ENCODE measurements at places on chromosomes 1 and 21.

- no peak for DNase-seq
Measured at GRCh38 chr1:92755541-92756461, 29.1 kb downstream of the EVI5 start.

DNA sequence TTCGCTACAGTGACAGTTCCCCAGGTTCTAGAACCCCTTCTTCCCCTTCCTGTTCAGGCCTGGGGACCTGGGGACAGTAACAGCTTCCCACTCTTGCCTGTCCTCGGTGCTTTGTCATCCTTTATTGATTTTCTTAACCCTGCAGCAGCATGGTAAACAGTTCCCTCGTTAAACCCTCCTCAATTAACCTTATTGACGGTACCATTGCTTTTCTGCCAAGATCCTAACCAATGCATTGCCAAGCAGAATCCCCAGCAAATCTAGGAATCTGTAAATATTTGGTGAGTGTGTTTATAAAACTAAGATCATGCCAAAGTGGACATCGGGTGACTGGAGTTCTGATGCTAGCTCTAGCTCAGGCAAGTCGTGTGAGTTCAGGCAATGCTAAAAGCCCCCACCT is 99.6 kb upstream of the KAZN start:
- no peak for DNase-seq

- DNase-seq: peak; percentile 26
Measured at GRCh38 chr1:1875932-1876331, 15.0 kb downstream of the GNB1 start.

- DNase-seq: peak; percentile 8
Measured at GRCh38 chr21:27802816-27803475, 836.1 kb upstream of the ADAMTS5 start.

- no peak for DNase-seq
Measured at GRCh38 chr1:79198832-79199231, 192.3 kb upstream of the ADGRL4 start.

- peak; percentile 30 for DNase-seq
Measured at GRCh38 chr1:66374561-66375111, 159.3 kb upstream of the SGIP1 start.

- no peak for DNase-seq
Measured at GRCh38 chr1:194870860-194871259, 1684.4 kb upstream of the B3GALT2 start.

- no peak for DNase-seq
Measured at GRCh38 chr1:202844935-202845334, 34.2 kb downstream of the PCAT6 start.

DNA sequence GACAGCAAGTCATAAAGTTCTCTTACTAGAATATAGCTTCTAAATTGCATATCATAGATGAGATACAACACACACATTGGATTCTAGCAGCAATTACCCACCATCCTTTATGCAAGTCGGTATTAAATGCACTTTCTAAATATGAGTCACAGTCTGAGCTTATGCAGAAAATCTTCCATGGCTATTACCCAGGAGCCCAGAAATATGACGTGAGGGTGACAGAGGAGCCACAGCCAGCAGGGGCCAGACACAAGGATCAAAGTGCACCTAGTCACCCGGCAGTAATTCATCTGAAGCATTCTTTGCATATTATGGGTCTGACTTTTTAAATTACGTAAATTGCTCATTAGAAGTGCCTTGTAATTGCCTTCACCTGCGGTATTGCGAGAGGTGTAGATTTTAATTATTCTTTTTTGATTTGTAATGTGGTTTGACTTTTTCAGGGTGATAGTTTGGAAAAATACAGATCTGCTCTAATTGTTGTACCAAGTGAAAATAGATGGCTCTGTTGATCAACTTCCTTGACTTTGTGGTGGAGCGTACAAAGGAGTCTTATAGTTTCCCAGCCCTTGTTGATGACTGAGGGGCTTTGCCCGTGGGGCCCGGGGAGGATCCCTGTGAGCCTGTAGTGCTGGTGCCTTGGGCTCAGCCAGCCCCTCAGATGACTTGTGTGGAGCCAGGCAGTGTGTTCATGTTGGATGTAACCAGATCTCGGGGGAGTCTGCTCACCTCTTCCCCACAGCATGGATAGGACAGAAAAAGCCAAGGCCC is 470.0 kb upstream of the VAMP3 start:
- DNase-seq: no peak

Measured in stimulated activated CD4-positive, alpha-beta T cell treated with anti-CD3 and anti-CD28 coated beads, Interleukin-2, amount 100 ng/mL, for 48 hours (primary cell).